Bronchial epithelial cell (primary cell): ENCODE measurements at places on chromosomes 13 and 19.

- DNase-seq = peak; percentile 72
These were observed 3.0 kb downstream of the IRF2BP1 start for GRCh38 chr19:45882652-45883585.

GRCh38 chr13:100211016-100211710 is 122.3 kb downstream of the PCCA start:
- DNase-seq = no peak

- DNase-seq = peak; percentile 29
These were observed 824.7 kb upstream of the SLITRK5 start for GRCh38 chr13:86846501-86846900.

DNA sequence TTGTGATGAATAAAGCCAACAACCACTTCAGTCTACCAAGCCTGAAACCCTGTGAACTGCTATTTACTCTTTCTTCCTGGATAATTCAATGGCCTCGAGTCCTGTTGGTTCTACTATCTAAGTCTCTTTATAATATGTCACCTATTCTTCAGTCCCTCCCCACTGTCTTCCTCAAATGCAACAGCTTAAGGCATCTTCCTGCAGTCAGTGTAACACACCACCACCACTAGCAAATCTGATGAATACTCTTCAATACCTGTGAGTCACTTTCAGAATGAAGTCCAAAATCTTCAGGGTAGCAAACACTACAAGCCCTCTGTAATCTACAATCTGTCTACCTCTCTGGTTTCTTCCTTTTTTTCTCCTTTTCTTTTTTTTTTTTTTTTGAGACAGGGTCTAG is 32.9 kb downstream of the ZDHHC20 start:
- DNase-seq = no peak

DNA sequence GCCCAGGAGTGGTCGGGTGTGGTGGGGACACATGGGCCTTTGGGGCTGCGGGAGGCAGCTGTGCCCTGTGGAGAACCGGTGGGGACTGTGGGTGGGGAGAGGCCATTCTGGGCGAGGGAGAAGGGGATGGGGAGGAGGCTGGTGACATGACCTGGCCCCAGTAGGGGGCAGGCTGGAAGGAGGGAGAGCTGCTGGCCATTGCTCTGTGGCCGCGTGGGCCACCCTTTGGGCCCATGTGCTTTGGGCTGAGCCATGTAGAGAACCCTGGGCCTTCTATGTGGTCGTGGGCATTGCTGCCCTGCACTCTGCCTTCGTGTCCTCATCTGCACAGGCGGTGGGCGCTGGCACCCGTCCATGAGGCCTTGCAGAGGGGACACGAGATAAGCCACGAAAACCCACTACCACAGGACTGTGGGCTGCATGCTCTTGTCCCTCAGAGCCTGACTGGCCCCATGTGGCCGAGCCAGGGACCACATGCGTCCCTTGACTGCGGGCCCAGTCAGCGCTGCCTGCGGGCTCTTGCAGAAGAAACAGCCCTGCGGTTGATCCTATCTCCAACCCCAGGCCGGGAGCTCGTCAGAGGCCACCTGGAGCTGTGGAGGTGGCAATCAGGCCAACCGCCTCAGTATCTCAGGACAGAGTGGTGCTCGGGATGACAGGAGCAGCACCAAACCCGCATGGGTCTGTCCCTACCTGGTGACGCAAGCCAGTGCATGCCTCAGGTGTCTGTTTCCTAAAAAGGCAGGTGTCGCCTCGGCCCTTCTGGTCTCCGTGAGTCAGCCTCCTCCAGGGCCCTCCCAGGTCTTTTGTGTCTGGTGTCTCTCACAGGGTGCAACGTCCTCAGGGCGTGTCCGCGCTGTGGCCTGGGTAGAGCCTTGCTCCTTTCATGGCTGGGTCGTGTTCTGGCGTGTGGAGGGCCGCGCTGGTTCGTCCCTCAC is 14.3 kb downstream of the FZR1 start:
- DNase-seq = peak; percentile 87

GRCh38 chr13:51759240-51759639 is 44.7 kb downstream of the DHRS12 start:
- DNase-seq = peak; percentile 17

GRCh38 chr13:30141775-30142485 is 165.4 kb downstream of the KATNAL1 start:
- no peak for DNase-seq

DNA sequence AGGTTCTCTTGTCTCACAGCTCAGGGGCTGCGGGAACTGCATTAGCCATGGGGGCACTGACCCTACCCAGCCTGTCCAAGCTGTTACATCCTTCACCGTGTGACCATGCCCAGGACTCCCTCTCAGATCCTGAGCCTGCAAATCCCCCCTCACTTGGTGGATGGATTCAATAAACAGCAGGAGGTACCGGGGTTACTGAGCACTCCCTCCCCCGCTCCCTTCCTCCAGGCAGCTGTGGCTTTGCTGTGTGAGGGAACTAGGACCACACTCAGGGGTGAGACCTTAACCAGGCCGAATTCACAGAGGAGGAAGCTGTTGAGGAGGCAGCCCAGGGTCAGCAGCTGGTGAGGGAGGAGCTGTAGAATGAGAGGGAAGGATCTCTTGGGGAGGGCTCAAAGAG is 27.0 kb upstream of the CEACAM1 start:
- DNase-seq = no peak

- peak; percentile 89 for DNase-seq
These were observed 172.2 kb downstream of the SLITRK1 start for GRCh38 chr13:83710133-83710515.

DNA sequence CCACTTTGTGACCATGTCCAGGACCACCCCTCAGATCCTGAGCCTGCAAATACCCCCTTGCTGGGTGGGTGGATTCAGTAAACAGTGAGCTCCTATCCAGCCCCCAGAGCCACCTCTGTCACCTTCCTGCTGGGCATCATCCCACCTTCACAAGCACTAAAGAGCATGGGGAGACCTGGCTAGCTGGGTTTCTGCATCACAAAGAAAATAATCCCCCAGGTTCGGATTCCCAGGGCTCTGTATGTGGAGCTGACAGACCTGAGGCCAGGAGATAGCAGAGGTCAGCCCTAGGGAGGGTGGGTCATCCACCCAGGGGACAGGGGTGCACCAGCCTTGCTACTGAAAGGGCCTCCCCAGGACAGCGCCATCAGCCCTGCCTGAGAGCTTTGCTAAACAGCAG is 7.7 kb upstream of the CEACAM7 start:
- DNase-seq = no peak

- no peak for DNase-seq
These were observed 23.0 kb downstream of the FAM216B start for GRCh38 chr13:42804244-42804874.

GRCh38 chr19:35109395-35110112 is 6.1 kb upstream of the FXYD3 start:
- DNase-seq = no peak
